ENCODE measurements at places on chromosomes 1 and 21.

GRCh38 chr21:41283211-41283818, 33.3 kb upstream of the FAM3B start:
- peak; percentile 69 for DNase-seq

GRCh38 chr21:40351006-40351405, 483.8 kb downstream of the PCP4 start:
- peak; percentile 6 for DNase-seq

DNA sequence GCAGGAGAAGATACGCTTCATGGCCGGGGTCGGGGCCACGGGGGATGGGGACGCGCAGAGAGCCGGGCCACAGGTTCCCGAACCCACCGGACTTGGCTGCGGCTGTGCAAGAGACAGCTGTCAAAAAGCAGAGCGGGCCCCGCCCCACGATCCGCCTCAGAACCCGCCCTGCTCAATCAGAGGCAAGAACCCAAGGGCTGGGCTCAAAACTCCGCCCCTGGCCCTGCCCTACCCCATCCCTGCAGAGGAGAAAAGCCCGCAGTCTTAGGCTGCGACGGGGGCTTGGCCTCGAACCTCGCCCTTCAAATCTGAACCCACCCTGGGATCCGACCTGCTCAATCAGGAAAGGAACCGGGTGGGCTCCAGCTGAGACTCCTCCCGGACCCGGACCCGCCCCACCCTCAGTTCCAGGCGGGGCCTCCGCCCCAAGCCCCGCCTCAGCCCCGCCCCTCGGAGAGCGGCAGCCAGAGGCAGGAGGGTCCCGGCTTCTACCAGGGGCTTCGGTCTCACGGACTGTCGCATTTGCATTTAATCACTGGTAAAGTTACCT, at the start of gene ANKRD35:
Gene ANKRD35 (minus strand): TSS at position 129 of the 550 bp plus-strand sequence. CDS start 108 bp downstream, at position 21.
- peak; percentile 64 for DNase-seq

GRCh38 chr1:226776975-226777374, 37.9 kb upstream of the ITPKB start:
- no peak for DNase-seq

DNA sequence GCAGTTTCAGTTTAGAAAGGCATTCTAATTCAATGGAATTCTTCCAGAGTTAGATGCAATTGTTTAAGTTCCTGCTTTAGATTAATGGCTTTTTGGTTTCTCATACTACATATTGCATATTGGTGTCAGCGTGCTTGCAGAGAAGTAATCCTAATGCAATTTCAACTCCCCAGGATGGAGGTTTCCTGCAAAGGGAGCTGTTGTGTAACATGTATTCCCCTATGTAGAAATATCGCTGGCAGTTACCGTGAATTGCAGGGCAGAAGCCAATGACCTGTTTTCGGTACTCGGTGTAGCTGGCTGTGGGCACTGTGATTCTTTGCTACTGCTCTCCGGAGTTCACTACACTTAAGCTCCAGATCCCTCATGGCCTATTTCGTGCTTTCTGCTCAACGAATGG, 256.1 kb upstream of the PTBP2 start:
- no peak for DNase-seq

GRCh38 chr1:184473176-184473966, 86.5 kb downstream of the C1orf21 start:
- no peak for DNase-seq

GRCh38 chr1:218304281-218305039, 19.4 kb downstream of the RRP15 start:
- DNase-seq: peak; percentile 5

GRCh38 chr1:33180226-33180910, 1.5 kb downstream of the TRIM62 start:
- DNase-seq: no peak

GRCh38 chr1:167630568-167631385, 745 bp downstream of the RCSD1 start:
- DNase-seq: no peak

DNA sequence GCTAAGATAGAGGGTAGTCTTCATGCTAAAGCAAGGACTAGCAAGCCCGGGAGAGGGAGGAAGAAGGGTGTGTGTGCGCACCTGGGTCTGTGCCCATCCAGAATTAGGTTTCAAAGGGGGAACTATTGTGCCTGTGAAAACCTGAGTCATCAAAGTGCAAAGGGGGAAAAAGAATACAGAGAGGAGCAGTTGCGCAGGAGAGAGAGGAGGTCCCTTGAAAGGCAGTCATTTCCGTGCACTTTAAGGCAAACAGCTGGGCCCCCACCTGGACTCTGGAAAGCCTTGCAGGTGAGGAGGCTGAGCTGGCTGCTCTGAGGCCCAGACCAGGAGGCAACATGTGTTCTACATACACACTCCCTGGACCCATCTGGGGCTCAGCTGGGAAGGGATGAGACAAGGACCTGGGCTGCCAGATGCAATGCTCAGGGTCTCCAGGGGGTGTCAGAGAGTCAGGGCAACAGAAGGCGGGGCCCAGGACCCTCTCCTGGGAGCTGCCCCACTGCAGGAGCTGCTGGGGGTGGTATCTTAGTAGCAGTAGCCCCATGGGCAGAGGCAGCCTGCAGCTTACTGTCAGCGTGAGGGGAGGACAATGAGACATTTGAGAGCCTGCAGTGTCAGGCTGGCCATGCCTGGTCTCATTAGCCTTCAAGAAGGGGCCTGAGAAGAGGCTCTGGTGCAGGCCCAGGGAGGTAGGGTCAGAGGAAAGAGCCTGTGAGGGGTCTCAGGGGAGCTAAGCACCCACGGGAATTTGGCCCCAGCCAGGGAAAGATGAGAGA, 14.3 kb downstream of the PROK1 start:
- DNase-seq: no peak

GRCh38 chr1:231165371-231165770, 3.5 kb downstream of the TRIM67 start:
- DNase-seq: no peak

DNA sequence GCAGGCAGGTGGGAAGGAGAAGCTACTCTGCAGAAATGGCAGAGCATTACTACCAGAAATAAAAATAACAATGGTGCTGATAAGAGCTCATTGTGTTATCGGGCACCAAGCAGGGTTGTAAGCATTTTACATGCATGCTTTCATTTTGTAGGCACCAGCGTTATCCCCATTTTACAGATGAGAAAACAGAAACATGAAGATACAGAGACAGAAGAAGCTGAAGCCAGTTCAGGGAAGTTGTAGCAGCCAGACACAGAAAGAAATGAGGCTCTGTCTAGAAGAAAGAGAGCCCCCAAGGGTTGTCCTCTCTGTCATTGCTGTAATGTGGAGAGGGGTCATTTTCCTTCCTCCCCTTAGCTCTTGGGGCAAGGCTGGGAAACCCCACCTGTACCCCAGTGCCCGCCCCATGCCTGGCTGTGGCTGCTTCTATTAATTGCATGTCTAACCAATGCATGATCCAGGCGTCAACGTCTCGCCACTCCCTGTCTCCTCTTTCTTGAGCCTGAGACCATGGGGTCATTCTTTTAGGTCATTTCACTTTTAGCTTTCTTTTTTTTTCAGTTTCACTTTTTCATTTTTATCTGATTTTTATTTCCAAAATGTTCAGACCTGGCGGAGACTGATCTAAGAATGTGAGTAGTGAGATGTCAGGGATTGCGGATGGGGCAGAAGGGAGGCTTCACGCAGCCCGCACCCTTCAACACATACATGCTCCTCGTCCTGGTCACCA, 6.8 kb downstream of the OLIG1 start:
- no peak for DNase-seq

DNA sequence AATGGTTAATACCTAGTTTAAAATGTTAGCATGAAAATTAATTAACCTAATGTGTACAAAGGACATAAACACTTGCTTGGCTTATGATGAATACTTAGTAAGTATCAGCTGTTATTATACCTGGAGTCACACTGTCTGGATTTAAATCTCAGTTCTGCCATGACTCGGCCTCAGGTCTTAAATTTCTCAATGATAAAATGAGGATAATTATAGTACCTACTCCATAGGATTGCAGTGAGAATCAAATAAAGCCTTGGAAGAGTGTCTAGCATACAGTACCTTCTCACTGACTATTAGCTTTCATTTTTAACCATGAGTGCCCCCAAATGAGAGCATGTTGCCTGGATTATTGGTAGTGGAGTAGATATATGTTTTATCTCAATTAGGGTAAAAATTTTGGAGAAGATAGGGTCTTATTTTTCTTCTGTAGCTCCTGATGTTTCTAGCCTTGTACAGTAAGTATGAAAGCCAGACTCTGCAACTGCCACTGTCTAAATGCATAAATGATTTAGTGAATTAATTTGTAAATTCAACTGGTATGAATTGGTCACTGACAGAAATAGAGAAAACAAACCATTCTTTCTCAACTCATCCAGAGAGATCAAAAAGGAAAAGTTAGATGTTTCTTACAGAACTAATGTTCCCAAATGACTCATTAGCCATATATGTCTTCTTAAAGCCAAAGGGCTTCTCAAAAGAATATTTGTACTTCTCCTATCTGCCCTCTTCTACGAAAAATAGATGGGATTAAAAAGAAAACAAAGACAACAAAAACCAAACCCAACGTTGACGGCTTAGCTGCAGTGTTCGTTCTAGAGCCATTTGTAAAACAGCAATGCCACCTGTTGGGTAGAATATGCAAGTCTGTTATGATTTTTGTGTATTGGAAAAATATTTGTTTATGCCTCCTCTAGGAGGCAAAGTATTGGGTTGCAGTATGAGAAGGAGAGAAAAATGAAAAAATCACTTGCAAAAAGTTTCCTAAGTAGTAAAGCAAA, 53.8 kb upstream of the MROH9 start:
- peak; percentile 12 for DNase-seq

GRCh38 chr1:12073796-12074195, 10.7 kb downstream of the TNFRSF8 start:
- no peak for DNase-seq

DNA sequence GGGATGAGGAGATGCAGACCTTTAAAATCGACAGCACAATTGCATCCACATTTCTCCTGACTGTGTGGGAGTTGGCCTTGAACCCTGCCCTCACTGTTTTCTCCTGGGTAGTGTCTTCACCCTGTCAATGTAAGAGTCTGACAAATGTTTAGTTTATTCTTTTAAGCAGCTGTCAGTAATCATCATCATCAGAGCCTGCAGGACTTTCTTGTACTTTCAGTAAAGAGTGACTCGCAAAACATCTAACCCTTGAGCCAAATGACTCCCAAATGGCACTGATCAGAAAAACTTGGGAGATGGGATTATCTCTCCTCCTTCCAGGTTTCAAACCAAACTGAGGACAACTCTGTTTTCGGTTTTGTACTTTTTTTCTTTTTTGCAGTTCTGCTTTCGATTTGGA, 460.2 kb downstream of the KIF26B start:
- DNase-seq: no peak

- no peak for DNase-seq
These were observed 244.2 kb upstream of the HOOK1 start for GRCh38 chr1:59570524-59570923.

DNA sequence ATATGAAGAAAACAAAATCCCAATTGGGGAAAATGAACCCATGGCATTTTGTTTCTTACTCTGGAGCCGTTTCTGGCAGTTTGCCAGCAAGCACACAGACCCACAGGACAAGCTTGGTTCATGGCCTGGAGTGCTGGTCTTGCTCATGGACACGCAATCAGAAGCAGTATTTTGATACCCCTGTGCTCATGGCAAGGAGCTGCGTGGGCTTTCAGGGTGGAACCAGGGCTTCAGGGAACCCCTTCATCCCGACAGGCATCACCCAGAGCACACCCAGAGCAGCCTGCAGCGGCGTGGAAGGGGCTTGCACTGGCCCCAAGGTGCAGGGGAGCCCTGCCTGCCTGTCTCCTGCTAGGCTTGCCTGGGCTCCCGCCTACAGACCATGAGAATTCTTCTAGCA, 45.4 kb upstream of the PCBP3 start:
- DNase-seq: no peak

DNA sequence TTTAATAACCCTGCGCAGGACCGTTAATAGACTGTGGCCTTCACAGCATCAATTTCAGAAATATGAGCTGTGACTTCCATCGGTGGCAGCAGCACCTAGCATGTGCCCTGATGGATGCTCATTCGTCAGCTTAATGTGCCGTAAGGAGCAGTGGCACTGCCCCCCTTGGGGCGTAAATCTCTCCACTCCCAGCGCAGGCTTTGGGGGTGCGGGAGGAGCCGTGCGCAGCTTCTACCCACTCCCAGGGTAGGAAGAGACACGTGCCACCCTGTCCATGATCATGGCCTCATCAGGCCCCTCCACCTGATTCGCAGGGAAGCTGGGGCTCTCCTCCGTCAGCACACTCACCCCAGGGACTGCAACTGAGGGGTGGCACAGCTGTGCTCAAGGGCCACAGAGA, 149.5 kb downstream of the NPHP4 start:
- DNase-seq: no peak

DNA sequence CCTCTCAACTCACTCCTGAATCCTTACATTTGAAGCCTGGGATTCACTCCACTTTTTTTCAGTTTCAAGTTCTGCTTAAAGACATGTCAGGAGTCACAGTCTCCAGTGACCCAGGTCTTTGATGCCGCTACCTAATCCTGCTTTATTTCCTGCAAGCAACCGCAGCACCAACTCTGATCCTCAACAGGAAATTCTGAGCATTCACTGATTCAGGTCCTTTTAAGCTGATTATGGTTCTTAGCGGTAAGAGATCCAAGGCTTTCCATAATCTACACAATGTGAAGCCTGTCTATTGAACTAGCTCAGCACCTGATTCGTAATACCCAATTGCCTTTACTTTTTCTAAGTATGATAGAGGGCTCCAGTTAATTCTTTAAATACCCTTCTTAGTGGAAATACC, 43.7 kb upstream of the PIGC start:
- no peak for DNase-seq

DNA sequence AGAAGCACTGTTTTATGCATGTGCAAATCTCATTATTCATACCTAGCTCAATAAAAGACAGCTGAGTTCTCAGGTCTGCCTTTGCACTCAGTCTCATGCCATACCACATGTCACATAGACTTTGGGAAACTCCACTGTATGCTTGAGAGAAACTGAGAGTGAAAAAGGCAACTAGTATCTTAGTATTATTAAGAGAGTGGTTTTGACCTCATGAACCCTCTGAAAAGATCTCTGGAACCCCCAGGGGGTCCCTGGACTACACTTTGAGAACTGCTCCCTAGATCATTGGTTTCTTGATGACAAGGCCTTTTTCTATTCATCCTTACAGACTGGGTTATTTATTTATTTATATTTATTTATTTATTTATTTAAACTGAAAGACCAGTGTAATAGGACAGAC, 3.7 kb upstream of the RHEX start:
- no peak for DNase-seq

DNA sequence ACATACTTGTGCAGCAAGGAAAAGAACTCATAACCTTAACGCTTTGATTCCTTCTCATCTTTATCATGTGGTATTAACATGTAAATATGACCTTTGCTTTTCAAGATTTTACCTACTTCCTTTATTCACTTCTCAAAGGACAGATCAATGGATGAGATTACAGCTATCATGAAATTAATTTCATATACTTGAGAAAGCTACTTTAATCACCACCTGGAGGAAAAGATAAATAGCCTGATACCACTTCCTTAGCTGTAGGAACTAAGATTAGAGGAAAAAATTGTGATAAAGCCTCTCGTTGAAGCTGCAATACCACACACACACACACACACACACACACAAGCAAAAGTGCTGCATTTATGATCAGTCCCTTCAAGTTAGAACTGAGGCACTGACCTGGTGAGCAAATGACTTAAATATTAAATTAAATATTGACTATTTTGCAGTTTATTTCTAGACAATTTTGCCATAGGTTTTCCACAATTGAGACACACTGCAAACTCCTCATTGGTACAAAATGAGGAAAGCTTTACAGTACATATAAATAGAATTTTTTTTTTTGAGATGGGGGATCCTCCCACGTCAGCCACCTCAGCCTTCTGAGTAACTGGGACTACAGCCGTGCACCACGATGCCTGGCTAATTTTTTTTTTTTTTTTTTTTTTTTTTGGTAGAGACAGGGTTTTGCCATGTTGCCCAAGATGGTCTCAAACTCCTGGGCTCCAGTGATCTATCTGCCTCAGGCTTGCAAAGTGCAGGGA, 27.2 kb upstream of the DMRTB1 start:
- DNase-seq: no peak

All from mammary epithelial cell (primary cell).